ENCODE measurements at places on chromosomes 11 and 22.

DNA sequence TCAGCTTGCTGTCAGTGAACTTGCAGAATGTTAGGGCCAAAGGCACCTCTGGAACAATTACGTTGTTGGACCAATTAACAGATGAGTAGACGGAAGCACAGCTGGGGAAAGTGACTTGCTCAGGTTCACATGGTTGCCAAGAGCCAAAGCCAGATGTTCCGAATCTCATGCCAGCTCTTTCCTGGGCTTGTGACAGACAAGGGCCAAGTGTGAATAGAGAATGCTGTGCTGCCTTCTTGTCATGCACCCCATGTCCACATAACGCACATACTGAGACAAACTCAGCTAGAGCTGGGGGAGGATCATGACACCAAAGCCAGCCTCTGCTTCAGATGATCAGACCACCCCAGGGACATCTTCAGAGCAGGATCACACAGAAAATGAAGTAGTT, 616.3 kb downstream of the INSC start:
- DNase-seq, result no peak

DNA sequence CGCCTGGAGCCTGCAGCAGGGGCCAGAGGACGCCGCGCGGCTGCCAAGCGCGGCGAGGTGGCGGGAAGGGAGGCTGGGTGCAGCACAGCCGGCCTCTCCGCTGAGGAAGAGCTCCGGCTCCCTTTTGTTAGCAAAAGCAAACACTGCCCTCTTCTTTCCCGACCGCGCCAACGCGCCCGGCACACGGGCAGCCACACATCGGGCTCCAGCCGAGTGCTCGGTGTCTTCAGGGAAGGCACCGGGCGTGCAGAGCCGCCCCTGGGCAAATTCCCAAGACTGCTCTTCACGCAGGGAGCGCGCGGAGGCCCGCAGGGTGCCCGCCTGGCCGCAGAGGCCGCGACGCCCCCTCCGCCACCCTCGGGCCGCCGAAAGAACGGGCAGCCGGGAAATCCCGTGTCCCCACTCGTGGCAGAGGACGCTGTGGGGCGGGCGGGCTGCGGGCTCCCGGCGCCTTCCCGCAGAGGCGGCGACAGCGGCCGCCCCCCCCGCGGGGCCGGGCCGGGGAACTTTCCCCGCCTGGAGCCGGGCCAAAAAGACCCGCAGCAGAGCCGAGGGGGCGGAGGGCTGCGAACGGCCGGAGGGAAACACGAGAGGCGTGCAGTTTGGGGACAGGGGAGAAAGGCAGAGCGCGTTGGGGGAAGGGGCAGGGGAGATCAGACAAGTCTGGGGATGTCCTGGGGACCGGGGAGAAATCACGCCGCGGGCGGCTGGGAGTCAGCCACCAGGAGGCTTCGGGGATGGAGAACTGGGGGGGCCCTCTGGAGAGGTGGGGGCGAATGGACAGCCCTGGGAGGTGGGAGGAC, 931 bp downstream of the CADM1 start:
- peak; percentile 86 for DNase-seq

DNA sequence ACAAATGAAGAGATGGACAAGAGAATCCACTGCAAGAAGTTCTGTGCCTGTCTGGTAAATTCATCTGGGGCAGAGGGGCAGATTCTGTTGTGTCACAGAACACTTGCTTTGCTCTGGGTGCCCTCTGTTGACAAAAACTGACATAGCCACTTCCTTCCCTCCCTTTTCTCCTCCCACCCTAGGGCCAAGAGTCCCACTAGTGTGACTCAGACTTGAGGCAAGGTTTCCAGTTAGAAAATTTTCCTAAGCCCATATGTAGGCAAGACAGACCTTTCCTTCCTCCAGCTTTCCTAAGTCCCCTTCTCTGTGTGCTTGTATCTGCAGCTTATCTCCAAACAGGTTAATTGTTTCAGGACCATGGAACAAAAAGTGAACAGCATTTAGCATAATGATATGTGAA, 106.8 kb downstream of the RBFOX2 start:
- DNase-seq, result no peak

- no peak for DNase-seq
Measured at GRCh38 chr11:63556404-63557013, 6.7 kb downstream of the PLAAT2 start.

DNA sequence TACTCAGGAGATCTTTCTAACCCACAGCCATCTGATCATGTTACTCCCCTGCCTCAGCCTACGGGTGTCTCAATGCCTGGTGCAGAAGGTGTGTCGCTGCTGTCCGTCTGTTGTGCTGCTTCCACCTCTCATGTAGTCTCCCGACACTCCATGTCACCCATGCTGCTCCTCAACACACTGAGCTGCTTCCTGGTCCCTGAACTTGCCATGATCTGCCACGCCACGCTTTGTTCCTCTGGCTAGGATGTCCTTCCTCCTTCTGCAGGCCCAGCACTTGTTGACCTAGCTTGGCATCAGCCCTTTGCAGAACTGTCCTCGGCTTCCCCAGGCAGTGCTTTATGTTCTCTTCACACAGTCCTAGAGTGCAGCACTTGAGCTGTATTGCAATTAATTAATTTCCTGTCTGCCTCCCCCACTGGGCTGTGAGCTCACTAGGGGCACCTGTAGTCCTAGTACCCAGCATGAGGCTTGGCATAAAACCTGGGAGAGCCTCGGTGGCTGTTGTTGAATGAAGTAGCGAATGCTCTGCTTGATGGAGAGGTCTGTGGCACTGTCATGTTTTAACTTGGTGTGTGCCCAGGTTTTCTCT, 9.5 kb downstream of the GTPBP1 start:
- DNase-seq, result no peak

DNA sequence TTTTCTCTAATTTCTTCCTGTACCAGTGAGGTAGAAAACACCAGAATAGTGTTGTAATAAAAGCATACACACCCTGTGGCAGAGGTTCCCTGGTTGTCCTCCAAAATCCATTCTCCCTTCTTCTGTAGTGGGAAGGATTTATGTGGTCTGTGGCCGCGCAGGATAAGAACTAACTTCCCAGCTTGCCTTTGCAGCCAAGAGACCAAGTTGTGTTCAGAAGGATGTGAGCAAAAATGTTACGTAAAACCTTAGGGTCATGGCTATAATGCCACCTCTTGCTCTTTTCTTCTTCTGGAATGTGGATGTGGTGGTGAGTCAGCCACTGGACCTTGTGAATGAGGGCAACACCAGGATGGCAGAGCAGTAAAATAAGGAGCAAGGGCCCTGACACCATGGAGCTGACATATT, 28.4 kb downstream of the CCDC90B start:
- no peak for DNase-seq

- no peak for DNase-seq
Measured at GRCh38 chr11:36363361-36364268, 67.5 kb downstream of the PRR5L start.

- peak; percentile 41 for DNase-seq
Measured at GRCh38 chr11:119624102-119624615, 104.8 kb downstream of the NECTIN1 start.

- DNase-seq, result no peak
Measured at GRCh38 chr11:1131033-1131911, 26.5 kb upstream of the MUC5AC start.

- no peak for DNase-seq
Measured at GRCh38 chr11:596374-596773, 19.4 kb downstream of the IRF7 start.

GRCh38 chr11:118896472-118896913, 12.8 kb downstream of the CXCR5 start:
- no peak for DNase-seq

DNA sequence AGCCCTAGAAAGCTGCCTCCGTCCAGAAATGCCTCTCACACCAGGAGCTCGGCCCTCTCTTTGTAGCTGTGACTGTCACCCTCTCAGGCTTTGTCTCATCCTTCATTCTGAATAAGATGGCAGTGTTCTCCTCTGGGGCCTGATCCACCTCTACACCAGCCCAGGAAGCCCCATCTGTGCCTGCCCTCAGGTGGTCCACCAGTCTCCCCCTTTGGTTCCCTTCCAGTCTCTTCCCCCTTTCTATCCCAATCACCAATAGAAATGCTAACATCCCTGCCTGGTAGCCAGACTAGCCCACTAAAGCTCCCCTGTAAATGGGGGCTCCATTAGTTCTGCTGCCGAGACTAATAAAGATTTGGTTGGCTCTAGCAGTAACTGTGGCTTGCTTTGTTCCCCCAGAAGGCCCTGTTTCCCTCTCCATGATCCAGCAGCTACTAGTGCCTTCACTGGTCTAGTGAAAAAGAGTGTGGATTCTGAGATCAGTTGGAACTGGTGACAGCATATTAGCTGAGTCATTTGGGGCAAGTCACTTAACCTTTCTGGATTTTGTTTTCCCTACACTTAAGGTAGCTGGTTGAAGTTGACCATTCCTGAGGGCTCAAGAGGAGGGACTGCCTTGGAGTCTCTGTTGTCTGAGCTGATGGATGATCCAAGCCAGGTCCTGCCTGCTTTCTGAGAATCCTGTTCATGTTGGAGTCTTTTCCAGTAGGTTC, 16.2 kb downstream of the PLEKHB1 start:
- no peak for DNase-seq

DNA sequence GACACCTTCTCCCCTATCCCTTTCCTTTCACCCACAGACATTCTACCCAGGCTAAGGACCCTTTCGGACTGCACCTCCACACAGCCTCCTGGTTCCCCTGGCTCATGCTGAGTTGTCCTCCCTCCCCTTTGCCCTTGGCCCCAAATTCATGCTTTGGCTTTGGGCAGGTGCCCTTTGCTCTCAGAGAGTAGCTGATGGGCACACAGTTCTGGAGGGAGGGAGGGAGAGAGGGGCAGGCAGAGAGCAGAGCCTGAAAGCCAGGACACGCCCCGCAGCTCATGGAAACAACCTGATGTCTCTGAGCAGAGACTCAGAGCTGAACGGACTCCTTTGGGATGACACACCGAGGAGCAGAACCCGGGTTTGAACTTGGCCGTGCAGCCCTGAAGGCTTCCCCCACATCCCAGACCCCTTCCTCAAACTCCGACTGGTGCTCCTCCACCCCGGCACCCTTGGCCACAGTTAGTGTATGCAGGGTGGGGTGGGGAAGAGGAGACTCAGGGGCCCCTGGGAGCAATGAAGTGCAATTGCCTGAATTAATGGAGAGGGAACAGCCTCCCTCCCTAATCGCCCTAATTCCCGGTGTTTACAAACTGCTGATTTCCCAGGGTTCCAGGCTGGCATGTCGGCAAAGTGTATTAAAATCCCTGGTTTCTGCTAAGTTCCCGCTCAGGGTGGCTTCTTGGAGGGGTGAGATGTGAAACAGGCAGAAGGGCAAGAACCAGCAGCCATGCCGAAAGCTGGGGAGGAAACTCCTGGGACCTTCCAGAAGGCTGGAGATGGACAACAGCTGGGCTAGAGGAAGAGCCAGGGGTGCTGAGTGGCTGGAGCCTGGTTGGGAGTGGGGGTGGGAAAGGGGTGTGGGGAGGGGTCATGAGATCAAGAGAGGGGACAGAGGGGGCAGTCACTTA, 71.2 kb upstream of the SHISAL1 start:
- no peak for DNase-seq

GRCh38 chr11:73141309-73142127, 600 bp downstream of the FCHSD2 start:
- DNase-seq, result peak; percentile 92

GRCh38 chr22:47039356-47039755, 276.9 kb downstream of the TBC1D22A start:
- DNase-seq, result no peak

DNA sequence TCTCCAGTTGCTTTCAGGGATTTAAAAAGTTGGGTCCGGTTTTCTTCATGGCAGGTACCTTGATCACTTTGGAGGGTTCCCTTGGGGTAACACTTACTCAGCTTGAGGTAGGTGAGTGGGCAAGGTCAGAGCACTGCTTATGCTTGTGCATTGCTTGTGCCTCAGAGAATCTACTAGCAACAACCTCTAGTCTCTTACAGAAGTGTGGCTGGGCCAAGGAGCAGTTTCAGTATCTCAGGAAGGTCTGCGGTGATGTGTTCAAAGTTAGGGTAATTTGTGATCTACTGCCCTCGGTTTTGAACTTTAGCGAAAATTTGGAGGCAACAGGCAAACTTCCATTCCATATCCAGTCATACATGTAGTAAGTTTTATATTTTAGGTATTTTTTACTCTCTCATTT, 62.8 kb downstream of the NCAM1 start:
- no peak for DNase-seq

DNA sequence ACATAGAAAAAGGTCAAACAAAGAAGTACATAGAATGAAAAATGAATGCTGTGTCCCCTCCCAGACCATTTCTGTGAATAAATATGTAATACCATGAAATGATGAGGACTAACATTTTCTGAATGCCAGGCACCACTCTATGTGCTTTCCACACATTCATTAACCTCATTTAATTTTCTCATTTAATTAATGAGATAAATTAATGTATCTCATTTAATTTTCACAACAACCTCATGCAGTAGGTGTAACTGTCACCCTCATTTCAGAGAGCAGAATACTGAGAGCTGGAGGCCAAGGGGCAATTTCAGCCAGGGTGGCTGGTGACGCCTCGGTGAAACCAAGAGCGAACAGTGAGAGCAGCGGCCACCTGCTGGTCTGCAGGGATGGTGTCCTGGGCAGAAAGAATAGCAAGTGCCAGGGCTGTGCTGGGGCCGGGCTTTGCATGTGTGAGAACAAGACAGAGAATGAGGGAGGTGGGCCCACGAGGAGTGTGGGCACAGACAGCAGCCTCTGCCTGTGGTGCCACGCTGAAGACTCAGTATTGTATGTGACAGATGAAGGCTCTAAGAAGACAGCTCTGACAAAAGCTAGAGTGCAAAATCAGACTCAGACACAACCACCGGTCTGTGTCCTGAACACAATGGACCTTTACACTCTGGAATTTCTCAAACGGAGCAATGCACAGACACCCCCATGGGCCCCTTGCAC, 1.8 kb upstream of the SERPIND1 start:
- DNase-seq, result no peak

DNA sequence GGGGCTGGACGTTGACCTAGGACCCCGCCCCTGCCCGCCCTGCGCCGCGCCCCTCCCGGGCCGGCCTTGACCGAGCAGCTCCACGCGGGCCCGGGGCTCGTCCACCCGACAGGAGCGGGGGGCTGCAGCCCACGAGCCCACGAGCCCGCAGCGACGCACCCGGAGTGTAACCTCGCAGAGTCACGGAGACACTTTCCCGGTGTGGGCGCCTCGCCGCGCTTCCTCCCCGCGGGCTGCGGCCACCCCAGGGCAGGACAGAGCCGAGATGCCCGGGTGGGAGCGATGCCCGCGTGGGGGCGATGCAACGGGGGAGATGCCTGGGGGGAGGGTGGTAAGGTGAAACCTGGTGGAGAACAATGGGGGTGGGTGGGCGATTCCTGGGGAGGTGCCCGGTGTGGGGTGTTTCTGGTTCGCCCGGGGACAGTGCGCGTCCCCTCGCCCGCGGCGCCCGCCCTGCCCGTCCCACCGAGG, 4.9 kb upstream of the ZBED4 start:
- no peak for DNase-seq

GRCh38 chr11:59938718-59939117, 486 bp downstream of the OOSP1 start:
- DNase-seq, result no peak

- DNase-seq, result no peak
Measured at GRCh38 chr22:26477341-26477731, 6.2 kb downstream of the HPS4 start.

GRCh38 chr11:61666684-61667297, 13.4 kb upstream of the DAGLA start:
- DNase-seq, result no peak

- no peak for DNase-seq
Measured at GRCh38 chr11:128634395-128634794, 47.0 kb upstream of the ETS1 start.

GRCh38 chr11:69649576-69649900, 8.6 kb downstream of the CCND1 start:
- DNase-seq, result peak; percentile 56

- DNase-seq, result no peak
Measured at GRCh38 chr11:122804796-122805195, 33.5 kb upstream of the CRTAM start.

- DNase-seq, result peak; percentile 80
Measured at GRCh38 chr22:24950272-24950902, 2.1 kb upstream of the KIAA1671 start.

Data from posterior cingulate gyrus (tissue), 11 donors.